Stimulated activated CD8-positive, alpha-beta memory T cell treated with anti-CD3 and anti-CD28 coated beads, Interleukin-7, amount 100 ng/mL, for 1 hour (primary cell): ENCODE measurements at places on chromosomes 5 and 9.

DNA sequence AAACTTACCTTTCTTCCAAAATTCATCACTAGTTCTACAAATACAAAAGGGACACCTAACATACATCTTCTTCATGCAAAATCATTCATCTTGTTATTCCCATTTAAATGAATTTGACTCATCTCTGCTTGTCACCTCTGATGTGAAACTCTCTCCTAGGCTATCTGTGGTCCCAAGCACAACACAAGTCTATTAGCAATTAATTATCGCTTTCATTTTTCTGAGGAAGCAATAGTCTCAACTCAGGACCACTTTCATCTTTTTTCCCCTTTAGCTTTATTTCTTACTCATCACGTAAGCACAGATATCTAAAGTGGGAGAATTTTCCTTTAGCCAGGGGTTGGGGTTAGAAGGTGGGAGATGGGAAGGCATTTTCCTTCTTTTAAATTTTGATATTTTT is 131.9 kb downstream of the ST8SIA4 start:
- no peak for DNase-seq

DNA sequence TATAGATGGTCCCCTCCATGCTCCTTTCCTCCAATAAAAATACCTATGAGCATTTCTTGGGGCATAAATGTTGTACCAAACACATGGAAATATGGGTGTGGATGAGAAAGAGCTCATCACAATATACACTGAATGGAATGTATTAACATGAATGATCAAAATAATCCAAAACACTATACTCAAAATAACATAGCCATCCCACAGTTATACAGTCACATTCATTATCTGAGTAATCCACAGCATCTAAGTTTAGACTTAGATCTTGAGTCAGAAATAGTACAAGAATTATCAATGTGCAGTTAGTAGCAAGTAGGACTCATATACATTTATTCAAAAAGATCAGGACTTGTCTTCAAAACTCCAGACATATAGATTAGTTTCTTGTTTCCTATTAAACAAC is 175.2 kb upstream of the NREP start:
- DNase-seq: no peak

GRCh38 chr5:122967085-122967484 is 69.4 kb downstream of the PPIC start:
- DNase-seq: no peak

DNA sequence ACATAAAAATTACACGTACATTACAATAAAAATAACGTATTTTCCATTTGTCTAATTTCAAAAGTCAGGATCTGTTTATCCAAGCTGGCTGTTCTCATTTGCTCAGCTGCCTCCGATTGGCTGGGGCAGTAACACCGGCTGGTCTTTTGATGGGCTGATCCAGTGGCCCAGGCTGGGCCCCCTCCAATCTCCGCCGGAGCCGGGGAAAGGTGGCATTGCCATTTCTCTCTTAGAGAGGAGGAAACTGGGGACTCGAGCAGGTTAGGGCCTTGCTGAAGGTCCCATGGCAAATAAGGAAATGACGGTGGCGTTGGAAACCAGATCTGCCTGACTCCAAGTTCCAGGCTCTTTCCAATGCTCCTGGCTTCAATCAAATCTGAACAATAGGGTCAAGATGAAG is 6.6 kb downstream of the CPLX2 start:
- no peak for DNase-seq

DNA sequence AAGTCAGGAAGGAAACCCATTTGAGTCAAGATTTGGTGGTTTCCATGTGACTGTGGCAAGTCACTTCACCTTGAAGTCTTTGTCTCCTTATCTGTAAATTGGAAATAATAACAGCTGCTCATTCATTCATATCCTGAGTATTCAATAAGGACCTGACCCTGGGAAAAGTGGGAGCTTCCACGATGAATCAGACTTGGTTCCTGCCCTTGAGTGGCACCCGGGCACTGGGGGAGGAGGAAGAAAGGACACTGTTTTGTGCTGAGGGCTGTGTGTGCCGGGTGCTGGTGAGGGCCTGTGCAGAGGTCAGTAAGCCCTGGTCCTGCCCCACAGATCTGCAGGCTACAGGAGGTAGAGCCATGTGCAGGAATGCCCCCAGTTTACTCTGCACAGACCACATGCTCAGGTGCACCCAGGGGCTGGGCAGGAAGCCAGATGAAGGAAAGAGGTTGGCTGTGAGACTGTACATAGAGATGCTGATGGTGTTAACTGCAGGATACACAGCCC is 6.8 kb downstream of the NDST1 start:
- DNase-seq: no peak

DNA sequence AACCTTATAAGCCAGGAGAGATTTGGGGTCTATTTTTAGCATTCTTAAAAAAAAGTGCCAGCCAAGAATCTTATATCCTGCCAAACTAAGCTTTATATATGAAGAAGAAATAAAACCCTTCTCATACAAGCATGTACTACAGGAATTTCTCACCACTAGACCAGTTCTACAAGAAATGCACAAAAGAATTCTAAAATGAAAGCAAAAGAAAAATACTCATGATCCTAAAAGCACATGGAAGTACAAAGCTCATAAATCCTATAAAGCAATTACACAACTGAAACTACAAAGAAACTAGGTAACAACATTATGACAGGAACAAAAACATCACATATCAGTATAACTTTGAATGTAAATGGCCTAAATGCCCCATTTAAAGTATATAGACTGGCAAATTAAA is 34.5 kb upstream of the HTR4 start:
- no peak for DNase-seq

- DNase-seq: no peak
These were observed 144.6 kb upstream of the MRPS30 start for GRCh38 chr5:44663991-44664710.
